Urinary bladder (tissue), 4 donors: ENCODE measurements at places on chromosomes 12 and 14. TPM values are rescaled to one million over a fixed set of nuclear protein-coding genes. Genes with fewer than 3 reads are reported as not detected.

GRCh38 chr14:99875421-99875820, 82.2 kb downstream of the EML1 start:
- DNase-seq: no peak

GRCh38 chr14:23115039-23115731, 3.9 kb downstream of the CEBPE start:
- DNase-seq: no peak

GRCh38 chr14:101956179-101956885, 8.0 kb upstream of the DYNC1H1 start:
- DNase-seq: no peak

- DNase-seq: no peak
These were observed 93.3 kb downstream of the RFLNA start for GRCh38 chr12:124388038-124388671.

- DNase-seq: no peak
These were observed 297.5 kb upstream of the SLC16A7 start for GRCh38 chr12:59298296-59298695.

- no peak for DNase-seq
These were observed 5.3 kb downstream of the BHLHE41 start for GRCh38 chr12:26119391-26119989.

DNA sequence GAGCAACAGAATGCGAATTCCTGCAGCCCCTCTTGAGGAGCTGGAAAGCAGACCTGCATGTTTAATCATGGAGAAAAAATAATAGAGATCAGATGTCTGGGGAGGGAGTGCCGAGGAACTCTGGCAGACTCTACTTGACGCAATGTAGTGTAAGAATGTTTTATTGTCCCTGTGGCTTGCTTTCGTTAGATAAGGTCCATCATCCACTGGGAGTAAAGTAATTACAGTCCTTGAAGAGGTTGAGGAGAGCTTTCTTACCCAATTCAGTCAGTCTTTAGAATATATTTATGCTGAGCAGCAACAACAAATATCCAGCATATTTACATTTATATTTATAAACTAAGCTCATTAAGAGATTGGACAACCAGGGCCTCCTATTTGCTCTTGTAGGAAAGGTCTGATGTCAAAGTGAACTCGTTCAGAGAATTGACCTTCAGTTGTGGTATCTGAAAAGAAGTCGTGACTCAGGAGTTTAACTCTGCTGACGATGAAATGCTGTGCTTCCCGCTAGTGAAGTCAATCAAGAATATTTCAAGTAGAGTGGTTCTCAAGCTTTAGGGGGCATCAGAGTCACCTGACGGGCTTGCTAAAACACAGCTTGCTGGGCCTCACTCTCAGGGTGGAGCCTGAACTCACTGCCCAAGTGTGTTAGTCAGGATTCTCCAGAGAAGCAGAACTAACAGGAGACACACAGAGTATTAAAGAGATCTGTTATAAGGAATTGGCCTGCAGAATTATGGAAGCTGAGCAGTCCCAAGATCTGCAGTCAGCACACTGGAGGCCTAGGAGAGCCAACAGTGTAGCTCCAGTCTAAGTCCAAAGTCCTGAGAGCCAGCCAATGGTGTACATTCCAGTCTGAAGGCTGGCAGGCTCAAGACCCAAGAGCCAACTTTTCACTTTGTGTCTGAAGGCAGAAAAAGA, 139.3 kb upstream of the LMNTD1 start:
- no peak for DNase-seq

- DNase-seq: no peak
These were observed 31.2 kb downstream of the NUAK1 start for GRCh38 chr12:106107566-106107965.

Gene C12orf50
- 0.26 TPM for total RNA-seq

Gene EML1
- total RNA-seq: 77.1 TPM

Gene MMP17
- total RNA-seq: 3.9 TPM

Gene ANKS1B
- total RNA-seq: 43.7 TPM

Gene LRRK2
- total RNA-seq: 44.1 TPM
